ENCODE measurements at places on chromosomes 1 and 21. TPM values are rescaled to one million over a fixed set of nuclear protein-coding genes. Genes with fewer than 3 reads are reported as not detected.

NPPA gene
- not detected for total RNA-seq

DNA sequence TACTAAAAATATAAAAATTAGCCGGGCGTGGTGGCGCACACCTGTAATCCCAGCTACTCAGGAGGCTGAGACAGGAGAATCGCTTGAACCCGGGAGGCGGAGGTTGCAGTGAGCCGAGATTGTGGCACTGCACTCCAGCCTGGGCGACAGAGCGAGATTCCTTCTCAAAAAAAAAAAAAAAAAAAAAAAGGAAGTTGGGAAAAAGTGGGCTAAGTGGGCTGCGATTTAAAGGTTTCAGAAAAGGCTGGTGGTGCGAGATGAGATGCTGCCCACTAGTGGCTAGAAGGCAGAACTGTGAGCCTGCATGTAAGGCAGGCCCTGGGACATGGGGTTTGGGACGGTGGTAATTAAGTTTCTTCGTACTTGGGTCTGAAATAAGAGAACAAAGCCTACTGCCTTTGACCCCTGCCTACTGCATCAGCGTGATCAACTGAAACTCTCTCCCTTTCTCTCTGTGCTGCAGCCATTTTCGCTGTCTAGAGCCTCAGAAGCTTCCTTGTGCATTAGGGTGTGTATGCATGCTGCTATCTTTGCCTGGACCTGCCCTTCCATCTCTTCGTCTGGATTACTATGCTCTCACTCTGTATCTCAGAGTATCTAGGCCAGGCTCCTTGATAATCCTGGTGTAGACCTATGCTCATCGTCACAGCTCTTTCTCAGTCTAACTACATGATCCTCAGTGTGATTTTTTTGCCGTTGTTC lies 12.4 kb downstream of the FMOD start:
- DNase-seq: peak; percentile 75

OR2M2 gene
- not detected for total RNA-seq

MRPL37 gene
- total RNA-seq: 177 TPM

DNA sequence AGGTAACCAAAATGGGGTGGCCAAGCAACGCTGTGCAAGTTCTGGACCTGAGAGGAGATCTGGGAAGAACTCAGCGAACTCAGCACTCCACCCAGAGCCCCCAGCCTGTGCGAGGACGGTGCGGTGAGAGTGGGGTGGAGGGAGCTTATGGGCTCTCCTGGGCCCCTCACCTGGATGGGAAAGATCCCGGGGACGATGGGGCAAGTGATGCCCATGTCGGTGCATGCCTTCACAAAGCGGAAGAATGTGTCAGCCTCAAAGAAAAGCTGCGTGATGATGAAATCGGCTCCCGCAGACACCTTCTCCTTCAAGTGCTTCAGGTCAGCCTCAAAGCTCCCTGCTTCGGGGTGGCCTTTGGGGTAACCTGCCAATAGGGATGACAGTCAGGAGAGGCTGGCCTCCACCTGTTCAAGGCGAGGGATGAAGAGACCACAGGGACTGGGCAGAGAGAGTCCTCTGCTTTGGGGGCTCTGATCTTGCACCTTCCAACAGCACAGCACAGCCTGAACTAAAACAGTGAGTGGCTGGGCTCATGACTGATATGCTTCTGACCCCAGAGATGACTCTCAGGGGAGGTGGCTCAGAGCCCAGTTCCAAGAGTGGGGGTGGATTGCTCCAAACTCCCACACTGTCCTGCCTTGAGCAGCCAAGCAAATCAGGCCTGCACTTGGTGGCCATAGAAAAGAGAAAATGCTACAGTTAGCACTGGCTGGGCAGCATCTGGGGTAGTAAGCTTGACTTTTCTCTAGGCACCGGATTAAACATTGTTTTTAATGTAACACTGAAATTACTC lies 9.5 kb downstream of the MTHFR start:
- DNase-seq: no peak

DNA sequence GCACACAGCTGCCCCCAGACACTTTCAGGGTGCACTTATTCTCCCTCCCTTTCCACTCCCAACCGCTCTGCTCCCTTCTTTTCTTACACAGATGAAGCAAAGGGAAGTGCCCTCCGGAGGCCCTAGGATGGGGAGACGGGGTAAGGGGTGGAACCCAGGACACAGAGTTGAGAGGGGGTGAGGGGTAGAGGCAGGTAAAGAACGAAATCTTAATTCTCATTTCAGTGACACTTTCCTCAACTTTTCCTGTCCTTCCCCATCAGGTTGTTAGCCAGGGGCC lies 12.8 kb downstream of the PLEKHO1 start:
- DNase-seq: no peak
